ENCODE measurements at places on chromosomes 5 and 9.
A peak's percentile ranks its signal among the peaks of the same experiment; 100 is the strongest.

- DNase-seq: no peak
Measured at GRCh38 chr9:28688172-28688571, 1114.9 kb upstream of the C9orf72 start.

- no peak for DNase-seq
Measured at GRCh38 chr5:56356121-56356835, 123.1 kb upstream of the ANKRD55 start.

DNA sequence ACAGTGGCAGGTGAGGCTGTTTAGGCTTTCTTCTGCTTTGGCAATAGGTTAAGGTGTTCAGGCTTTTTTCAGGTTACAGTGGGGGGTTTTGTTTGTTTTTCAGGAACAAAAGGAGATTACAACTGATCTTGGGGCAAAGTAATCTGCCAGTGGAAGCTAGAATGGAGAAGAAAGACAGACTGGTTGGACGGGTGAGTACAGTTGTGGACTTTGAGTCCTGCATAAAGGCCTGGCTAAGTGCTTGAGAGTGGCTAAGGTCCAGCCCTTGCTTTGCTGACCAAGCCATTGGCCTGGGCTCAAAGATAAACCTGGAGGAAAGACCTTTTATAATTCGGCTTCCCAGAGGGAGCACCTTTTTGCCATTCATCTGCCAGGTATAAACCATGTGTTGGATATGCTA is 63.1 kb downstream of the MTMR12 start:
- DNase-seq: no peak

- DNase-seq: peak; percentile 60
Measured at GRCh38 chr5:127320032-127320965, 29.7 kb downstream of the MEGF10 start.

DNA sequence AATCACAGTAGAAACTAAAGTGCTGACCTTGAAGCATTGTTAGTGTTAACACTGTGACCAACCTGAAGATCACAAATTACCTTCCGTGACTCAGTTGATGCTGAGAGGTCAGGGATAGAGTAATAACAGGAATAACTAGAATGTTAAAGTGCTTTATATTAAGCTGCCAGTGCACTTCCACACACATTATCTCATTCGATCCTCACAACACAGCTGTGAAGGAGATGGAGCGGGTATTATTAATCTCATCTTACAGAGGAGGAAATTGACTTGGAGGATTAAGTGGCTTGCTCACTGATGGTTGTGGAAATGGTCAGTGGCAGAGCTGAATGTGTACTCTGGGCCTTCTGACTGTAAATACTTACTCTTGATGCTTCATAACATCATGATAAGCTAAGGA is 252.5 kb upstream of the DMRT1 start:
- DNase-seq: no peak

- DNase-seq: no peak
Measured at GRCh38 chr9:116464423-116464822, 222.7 kb upstream of the TRIM32 start.
